ENCODE measurements at places on chromosomes 12 and 14. TPM values are rescaled to one million over a fixed set of nuclear protein-coding genes. Genes with fewer than 3 reads are reported as not detected.

DNA sequence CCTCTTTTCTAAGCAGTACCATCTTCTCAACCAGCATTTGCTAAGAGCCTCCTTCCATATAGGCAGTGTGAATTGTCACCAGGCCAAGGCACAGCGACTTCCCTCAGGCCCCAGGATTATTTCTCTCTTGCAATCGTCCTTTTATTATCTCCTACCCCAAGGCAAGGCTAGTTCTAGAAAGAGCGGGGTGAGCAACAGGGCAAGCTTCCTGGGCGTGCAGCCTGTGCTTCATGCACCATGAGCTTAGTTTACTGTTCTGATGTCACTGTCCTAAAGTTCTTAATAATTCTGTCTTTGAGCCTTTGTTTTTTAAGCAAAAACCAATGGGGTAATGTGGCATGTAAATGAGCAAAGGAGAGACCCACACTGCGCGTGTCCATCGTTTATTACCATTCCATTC is 27.9 kb downstream of the DUSP6 start:
- DNase-seq: no peak

DNA sequence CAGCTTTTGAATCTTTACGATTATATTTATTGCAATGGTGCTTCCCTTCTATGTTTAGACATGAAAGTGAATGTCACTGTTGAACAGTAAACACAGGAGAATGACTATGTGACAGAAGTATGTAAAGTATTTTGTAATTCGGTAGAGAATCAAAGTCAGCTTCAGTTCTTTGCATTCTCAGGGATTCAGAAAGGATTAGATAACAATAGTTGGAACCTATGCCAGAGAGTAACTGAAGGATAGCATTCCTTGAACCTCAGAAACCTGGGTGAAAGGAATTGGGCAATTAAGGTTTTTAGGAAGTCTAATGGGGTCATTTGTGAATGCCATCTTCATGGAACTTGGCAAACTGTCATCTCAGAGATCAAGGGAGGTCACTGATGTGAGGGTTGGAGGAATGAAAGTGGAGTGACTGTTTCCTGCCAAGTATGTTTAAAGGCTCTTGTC is 305.3 kb upstream of the DDHD1 start:
- DNase-seq: no peak

DNA sequence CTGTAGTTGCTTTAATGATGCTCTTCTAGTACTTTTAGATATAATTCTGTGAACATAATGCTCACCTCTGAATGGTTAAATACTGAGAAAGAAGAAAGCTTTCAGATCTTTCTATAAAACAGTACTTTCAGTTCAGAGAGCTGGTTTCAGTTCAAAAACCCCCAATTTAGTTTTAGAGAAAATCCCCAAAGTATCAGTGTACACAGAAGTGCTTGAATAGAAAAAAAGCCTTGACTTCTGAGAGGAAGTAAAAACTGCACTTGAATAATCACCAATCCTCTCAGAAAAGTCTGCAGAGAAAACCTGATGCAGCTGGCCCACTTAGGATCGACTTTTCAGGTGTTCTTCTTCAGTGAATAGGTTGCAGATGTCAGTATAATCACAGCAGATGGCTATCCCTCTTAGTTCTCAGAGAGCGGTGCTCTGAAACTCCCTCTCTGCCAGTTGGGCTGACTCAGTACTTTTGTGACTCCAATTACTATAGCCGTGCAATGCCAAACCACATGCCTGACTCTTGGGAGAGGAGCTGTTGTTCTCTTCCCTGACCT is 616.3 kb downstream of the LRFN5 start:
- no peak for DNase-seq

DNA sequence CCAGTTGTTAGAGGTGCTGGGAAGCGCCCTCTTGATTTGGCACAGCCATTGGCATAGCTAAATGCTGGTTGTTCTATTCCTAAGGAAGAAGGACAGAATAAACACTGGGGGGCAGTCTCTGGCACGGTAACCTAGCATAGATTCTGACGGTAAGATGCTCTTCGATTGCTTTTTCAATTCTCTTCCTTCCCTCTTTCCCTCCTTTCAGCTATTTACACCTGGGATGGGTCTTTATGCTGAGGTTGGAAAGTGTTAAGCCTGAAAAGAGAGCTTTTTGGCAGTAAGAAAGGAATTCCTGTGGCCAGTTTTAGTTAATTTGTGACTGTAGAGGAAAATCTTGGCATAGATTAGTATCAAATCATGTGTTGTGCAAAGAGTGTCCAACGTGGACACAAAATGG is 162.8 kb downstream of the SNAPC1 start:
- peak; percentile 22 for DNase-seq

GRCh38 chr12:1914114-1914911 is 4.1 kb downstream of the CACNA2D4 start:
- no peak for DNase-seq

- DNase-seq: peak; percentile 54
These were observed 40.1 kb downstream of the SMIM41 start for GRCh38 chr12:52119398-52120254.

DNA sequence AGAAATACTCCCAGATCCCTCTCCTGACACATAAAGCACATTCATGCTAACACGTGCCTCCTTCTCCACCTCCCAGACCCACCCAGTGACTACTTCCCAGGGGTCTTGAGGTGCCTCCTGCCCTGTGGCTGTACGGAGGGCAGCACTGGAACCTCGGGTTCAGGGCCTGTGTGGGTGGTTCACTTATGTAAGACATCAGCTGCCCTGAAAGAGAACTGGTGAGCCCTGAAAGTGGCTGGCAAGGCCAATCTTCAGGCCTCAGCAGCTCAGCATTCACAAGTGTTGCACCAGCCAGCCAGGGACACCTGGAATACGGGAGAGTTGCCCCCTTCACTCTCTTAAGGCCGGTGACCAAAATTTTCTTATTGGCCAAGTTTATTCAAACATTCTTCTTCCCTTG is 38.9 kb upstream of the NTF3 start:
- DNase-seq: no peak

- peak; percentile 68 for DNase-seq
These were observed 10.5 kb downstream of the ARHGEF25 start for GRCh38 chr12:57621497-57622292.

- no peak for DNase-seq
These were observed 15.4 kb downstream of the TEAD4 start for GRCh38 chr12:2974560-2974971.

DNA sequence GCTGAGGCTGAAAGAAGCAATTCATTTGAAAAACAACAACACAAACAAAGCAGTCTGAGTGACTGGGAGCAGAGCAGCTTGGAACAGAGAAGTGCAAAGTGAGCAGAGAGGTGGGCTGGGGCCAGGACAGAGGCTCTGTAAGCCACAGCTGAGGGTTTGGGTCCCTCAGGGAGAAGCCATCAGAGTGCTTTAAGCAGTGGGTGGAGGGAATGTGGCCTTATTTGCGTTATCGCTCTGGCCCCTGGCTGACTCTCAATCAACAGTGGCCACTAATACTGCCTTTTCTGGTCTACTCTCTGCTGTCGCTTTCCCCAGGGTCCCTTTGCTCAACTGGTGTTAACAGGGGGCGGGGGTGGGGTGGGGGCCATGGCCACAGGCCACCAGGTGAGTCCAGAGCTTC is 44.2 kb downstream of the IRF2BPL start:
- DNase-seq: no peak

DNA sequence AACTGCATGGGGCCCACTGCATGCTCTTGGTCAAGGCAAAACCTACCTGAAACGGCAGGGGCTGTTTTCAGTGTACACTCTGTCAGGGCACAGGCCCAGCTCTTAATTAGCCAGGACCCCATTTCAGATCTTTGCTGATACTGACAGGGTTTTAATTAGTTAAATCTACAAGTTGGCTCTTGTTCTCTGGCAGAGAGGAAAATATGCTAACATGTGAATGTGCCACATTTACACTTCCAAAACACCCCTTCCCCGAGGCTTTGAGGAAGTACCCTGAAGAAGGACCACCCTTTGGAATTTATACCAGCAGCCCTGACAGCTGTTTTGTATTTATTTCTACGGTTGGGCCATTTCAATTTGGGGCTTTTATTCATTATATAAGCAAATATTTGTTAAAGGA is 66.3 kb downstream of the OTX2 start:
- no peak for DNase-seq

DNA sequence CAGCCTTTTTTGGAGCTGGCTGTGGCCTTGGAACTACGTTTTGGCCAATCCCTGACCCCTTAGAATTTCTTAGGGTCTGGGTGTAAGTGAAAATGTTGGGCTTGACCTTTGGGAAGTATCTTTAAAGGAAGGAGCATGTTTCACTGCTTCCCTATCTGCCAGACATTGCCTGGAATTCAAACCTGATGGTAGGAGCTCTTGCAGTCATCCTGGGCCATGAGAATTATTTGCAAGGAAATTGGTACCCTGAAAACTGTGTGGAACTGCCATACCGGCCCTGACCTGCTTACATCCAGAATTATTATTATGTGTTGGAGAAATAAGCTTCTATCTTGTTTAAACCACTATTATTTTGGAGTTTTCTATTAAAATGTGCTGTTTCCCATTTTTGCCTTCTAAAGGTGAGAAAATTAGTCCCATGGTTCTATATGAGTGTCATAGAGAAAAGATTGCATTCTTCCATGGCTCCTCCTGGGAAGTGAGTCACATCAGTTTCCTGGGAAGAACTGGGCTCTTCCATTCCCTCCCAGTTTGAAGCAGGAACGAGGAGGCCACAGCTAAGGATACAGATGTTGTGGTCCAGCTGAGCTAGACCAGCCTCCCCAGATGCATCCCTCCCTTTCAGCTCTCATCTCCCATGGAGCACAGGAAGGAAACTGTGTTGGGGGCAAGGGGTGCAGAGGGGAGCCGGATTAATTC is 9.5 kb upstream of the PGF start:
- no peak for DNase-seq

DNA sequence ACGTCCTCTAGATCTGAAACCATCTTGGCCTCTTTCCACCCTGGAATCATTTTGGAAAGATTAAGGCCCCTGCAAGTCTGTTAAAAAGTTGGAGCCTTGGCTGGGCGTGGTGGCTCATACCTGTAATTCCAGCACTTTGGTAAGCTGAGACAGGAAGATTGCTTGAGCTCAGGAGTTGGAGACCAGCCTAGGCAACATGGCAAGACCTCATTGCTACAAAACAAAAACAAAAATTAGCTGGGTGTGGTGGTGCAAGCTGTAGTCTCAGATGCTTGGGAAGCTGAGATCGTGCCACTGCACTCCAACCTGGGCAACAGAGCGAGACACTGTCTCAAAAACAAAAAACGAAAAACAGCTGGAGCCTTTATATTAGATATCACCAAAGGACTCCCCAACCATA is 10.9 kb upstream of the ABCD4 start:
- no peak for DNase-seq

DNA sequence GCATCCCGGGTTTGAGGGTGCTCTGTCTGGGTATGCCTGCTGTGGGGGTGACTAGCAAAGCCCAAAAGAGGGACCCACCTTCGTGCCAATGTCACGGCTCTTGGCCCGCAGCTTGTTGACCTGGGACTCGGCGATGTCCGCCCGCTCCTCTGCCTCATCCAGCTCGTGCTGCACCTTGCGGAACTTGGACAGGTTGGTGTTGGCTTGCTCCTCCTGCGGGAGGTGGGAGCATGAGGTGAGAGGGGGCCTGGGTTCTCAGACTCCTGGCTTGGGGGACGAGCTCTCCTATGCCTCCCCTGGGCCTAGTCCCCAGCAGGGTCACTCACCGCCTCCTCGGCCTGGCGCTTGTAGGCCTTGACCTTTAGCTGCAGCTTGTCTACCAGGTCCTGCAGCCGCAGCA is 5.6 kb upstream of the MYH6 start:
- DNase-seq: no peak

GRCh38 chr14:46651526-46652144 is at the start of gene RPL10L:
Gene RPL10L, minus strand, starts transcription at chr14:46651781. Its CDS starts 45 bp downstream, at chr14:46651736.
- no peak for DNase-seq

DNA sequence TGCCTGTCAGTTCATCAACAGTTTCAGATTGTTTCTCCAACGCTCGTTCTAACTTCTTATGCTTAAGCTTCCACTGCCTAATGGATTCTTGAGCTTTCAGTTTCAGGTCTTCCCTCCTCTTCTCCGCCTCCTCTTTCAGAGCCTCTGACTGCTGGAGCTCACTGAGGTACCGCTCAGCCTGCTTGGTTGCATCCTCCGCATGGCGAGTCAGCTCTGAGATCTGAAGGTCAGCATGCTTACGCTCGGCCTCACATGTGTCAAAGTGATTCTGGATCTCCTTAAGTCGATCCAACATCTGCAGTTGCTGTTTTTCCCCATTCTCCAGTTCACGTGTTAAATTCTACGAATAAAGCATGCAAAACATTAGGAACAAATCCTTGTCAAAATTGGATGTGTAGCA is 148.8 kb downstream of the CEP128 start:
- no peak for DNase-seq

DNA sequence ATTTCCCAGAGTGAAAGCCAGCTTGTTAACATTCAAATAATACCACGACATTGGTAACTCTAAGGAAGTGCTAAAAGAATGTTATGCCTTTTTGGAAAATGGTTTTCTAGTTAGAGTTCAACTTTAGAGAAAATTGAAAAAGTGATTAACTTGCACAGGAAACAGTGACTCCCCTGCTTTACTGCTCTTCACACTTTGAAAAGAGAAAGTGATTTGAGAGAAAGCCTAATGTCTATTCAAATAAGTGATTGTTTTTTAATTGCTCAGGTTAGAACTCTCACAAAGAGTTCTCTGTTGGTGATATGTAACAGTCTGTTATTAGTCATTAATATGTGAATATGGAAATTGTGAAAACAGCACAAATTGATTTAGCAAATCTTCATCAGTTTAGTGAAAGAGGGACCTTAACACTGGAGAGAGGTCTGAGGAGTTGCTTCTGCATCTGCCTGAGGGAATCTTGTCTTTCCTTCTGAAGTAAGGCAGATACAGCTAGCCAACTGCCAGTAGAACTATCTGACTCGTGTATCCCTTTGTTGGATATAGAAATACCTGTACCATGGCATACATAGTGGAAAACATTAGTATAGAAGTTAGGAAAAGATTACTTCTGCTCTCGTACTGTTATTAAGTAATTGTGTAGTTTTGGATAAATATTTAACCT is 25.5 kb downstream of the ATF7IP start:
- DNase-seq: no peak

DNA sequence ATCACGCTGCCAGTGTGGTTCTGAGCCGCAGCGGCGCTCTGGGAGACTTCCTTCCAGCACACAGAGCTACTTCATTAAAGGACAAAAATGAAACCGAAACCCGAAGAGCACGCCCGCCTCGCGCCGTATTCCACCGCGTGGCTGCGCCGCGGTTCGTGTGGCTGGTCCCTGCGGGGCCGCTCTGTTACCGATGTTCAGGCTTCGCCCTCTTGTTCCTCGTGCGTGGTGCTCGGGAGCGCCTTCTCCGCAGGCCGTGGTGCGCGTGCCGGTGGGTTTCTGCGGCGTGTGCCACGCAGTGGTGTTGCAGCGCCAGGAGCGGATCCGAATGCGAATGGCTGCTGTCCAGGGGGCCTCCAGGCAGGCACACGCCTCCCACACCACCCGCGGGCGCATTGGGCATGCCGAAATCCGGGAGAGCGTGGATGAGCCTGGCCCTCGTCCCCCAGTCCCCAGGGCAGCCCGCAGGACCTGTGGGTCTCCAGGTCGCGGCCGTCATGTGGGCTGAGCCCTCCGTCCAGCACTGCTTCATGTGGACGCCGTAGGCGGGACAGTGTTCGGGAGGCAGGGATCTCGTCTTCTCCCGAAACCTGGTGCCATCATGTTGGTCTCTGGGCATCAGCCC is 91.2 kb downstream of the ADGRD1 start:
- DNase-seq: no peak

- no peak for DNase-seq
These were observed 170.1 kb upstream of the RTL1 start for GRCh38 chr14:101073598-101073965.

KRT80 gene
- not detected for total RNA-seq

KLHL33 gene
- not detected for total RNA-seq

FGD4 gene
- 0.19 TPM for total RNA-seq

KRT2 gene
- not detected for total RNA-seq

WNT5B gene
- not detected for total RNA-seq

LRRC10 gene
- not detected for total RNA-seq

CISTR gene
- not detected for total RNA-seq

BIN2 gene
- 59.1 TPM for total RNA-seq

All from activated CD4-positive, alpha-beta memory T cell treated with anti-CD3 and anti-CD28 coated beads for 36 hours (primary cell).